ENCODE measurements at places on chromosomes 6 and 20.

- no peak for DNase-seq
These were observed 109.9 kb downstream of the IPCEF1 start for GRCh38 chr6:154246723-154247118.

- DNase-seq = no peak
These were observed 8.3 kb upstream of the AVP start for GRCh38 chr20:3092611-3093379.

GRCh38 chr6:12653486-12653885 lies 63.1 kb upstream of the PHACTR1 start:
- DNase-seq = no peak

DNA sequence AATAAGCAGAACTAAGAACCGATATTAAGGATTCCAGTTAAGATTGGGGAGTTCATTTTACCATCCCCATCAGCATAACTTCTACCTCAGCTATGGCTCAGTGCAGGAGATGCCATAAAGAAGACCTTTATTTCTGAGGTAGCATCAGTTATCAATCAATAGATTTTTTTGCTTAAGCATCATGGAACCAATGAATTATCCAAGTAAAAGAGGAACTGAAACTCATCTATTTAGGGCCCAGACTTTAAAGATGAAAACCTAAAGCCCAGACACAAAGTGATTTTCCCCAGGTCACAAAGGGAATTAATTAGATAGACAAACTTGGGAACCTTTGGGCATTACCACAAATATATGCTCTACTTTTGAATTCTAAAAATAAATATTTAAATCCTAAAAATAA lies 59.2 kb upstream of the TINAG start:
- no peak for DNase-seq

DNA sequence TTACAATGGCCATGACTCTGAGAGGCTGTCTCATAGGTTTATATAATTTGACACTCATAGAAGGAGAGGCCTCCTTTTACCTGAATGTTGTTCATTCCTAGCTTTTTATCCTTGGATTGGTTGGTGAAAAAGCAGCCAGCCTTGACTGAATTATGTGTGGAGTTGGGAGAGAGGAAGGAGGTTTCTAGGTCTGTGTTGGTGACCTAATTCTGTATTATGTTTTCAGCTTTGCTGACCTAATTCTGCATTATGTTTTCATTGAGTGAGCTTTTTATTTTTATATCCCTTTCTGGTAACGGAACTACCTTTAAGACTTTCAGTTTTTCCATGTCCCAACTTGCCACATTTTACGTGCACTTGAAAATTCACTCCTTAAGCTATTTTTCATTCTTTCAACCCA lies 59.1 kb upstream of the RNF144B start:
- DNase-seq = no peak

- DNase-seq = no peak
These were observed 161.0 kb downstream of the ASCC3 start for GRCh38 chr6:100719883-100720682.

DNA sequence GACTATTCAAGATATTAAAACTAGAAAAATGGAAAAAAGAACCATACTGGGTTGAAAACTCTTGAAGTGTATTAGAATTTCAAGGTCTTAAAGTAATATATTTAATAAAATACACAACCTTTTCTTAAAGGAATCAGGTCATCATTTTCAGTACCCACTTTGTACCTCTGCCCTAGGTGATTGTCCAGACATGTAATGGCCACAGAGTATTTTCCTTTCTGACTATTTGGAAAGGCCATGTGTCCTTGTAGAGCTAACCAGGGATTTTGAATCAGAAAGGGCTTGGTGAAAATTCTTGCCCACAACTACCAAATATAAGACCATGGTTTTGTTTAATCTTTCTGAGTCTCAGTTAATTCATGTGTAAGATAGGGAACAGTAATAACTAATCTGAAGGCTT lies 91.4 kb upstream of the MLIP start:
- no peak for DNase-seq

DNA sequence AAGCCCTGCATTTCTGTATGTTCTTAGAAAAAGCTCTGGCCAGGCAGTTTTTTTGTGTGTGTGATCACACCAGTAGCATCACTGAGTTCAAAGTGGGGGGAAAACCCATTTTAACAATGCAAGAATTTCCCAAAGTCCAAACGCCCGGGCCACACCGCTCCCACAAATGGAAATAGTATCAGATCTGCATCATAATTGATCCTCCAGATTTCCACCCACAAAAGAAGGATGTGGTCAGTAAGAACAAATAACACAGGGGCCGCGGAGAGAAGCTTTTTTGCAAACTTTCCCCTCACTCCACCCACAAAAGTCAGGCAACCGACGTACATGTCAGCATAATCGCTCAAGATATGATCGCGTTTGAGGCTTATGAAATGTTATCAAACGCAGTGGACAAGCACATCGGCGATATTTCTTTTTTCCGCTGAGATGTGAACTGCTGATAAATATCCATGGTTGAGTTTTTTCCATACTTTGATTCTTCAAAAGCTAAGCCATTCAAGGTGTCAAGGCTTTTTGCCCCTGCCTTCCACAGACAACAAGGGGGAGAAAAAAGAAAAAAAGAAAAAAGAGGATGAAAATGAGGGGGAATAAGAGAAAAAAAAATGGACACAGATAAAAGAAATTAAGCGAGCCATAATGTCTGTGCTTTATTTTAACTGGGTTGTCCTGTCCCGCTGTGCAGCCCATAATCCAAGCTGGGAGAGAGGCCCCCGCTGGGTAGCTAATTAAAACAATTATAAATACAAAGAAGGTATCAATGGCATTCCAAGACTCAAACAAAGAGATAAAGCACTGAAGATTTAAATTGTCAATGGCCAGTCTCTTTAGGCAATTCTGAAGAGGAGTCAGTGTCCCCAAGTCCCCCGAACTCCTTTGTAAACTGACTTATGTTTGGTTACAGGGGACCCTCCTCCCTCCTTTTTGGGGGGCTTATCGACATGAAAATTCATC lies 143.5 kb downstream of the ZFP64 start:
- DNase-seq = peak; percentile 32

DNA sequence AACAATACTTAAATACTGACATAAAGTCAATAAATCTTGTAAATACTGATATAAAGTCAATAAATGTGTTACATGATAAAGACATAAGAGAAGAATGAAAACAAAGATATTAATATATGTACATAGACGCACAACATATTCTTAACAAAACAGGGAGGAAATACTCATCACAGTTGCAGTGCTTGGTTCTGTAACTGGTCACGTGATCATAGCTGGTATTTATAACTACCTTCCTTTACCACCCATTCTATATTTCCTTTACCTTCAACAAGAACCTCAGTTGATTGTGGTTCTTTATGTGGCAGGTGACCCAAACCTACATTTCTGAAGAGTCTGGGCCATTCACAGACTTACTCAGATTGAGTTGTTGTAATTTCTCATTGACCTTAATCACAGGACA lies 131.6 kb downstream of the SGK1 start:
- no peak for DNase-seq

DNA sequence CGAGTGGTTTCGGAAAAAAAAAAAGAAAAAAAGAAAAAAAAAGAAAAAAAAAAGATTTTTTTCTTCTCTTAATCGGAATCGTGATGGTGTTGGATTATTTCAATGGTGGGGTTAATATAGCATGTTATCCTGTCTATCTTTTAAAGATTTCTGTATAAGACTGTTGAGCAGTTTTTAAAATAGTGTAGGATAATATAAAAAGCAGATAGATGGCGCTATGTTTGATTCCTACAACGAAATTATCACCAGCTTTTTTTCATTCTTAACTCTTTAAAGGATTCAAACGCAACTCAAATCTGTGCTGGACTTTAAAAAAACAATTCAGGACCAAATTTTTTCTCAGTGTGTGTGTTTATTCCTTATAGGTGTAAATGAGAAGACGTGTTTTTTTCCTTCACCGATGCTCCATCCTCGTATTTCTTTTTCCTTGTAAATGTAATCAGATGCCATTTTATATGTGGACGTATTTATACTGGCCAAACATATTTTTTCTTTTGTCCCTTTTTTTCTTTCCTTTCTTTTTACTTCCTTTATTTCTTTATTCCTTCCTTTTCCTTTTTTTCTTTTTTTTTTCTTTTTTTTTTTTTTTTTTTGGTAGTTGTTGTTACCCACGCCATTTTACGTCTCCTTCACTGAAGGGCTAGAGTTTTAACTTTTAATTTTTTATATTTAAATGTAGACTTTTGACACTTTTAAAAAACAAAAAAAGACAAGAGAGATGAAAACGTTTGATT lies 3.6 kb downstream of the SOX4 start:
- DNase-seq = no peak

DNA sequence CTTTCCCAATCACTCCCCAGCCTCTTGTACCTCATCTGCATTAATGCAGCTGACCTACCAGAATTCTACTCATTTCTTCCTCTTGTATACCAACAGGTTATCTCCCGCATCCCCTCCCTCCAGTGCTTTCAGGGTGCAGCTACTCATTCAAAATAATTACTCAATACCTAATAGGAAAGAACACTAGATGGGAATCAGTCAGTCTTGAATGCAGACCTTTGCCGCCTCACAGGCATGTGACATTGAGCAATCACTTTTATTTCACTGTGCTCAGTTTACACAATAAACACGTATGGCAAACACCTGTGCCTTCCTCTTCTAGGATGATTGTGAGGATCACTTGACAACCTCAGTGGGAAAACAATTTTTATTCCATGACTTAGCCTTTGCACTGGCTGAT lies 13.3 kb downstream of the ZSCAN31 start:
- no peak for DNase-seq

DNA sequence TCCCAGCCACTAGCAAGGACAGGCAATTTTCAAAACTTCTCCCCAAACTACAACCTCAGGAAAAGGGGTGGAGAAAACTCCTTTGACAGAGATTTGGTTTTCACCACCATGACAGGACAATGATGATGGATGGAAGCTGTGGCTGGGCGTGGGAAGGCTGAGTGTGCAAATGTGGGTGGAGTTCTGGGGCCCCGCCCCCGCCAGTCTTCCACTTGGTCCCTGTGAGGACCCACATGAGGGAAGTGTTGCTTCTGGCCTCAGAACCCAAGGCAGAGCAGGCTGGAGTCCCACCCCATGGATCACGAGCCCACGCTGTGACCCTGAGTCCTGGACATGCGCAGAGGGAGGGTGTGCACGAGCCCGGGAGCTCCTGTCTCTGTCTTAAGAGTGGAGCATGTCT lies 21.5 kb upstream of the MRGBP start:
- no peak for DNase-seq

DNA sequence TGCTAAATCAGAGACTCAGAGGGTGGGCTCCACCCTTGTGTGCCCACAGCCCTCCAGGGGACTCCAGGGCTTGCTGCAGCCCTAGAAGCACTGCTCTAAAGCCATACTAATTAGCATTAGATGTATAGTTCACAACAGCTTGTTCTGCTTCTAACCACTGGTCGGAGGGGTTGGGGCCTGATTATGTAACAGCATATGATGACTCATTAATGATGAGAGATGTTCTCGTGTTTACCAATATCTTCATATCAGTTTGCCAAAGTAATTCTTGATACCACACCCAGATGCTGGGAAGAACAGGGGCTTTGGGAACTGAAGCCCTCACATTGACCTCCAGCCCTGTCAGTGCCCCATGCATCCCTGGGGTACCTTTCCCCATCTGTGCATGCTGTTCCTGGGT lies 104.1 kb upstream of the FOXA2 start:
- no peak for DNase-seq

- DNase-seq = no peak
These were observed 32.4 kb downstream of the OR5V1 start for GRCh38 chr6:29336269-29336668.

- no peak for DNase-seq
These were observed 408.9 kb downstream of the CDKAL1 start for GRCh38 chr6:20943040-20943627.

- DNase-seq = no peak
These were observed 471.7 kb downstream of the CDKAL1 start for GRCh38 chr6:21005816-21006570.

GRCh38 chr6:127403636-127404035 lies 55.6 kb downstream of the KIAA0408 start:
- no peak for DNase-seq

- DNase-seq = no peak
These were observed 41.4 kb upstream of the FYN start for GRCh38 chr6:111914617-111915016.

DNA sequence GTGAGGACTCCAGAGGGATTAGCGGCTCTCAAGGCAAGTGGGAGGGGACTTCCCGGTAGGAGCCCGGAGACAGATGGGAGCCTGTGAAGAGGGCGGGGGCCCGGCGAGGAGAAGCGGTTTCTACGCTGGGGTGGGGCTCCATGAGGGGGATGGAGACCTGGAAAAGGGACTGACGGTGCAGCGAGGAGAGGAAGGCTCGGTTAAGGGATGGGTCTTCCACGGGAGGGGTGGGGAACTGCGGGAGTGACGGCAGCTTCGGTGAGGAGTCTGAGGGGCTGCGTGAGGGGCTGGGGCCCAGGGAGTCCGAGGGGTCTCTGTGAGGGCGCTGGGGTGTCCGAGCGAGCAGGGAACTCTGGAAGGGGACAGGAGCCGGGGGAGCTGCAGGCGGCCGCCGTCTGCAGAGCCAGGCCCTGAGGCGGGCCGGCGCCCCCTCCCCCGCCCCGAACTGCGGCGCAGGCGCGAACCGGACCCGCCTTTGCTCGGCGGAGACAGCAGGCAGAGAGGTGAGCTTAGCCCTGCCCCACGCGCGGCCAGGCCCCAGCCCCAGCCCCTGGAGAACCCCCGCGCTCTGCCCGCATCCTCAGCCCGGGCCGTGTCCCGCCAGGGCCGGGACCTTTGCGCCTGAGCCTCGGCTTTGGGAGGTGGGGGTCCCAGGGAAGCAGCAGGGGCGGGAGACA lies at the start of gene NRSN2:
Gene NRSN2, plus strand, starts transcription at position 472 of the 677 bp plus-strand sequence. CDS start 2,533 bp downstream, outside the sequence.
- no peak for DNase-seq

DNA sequence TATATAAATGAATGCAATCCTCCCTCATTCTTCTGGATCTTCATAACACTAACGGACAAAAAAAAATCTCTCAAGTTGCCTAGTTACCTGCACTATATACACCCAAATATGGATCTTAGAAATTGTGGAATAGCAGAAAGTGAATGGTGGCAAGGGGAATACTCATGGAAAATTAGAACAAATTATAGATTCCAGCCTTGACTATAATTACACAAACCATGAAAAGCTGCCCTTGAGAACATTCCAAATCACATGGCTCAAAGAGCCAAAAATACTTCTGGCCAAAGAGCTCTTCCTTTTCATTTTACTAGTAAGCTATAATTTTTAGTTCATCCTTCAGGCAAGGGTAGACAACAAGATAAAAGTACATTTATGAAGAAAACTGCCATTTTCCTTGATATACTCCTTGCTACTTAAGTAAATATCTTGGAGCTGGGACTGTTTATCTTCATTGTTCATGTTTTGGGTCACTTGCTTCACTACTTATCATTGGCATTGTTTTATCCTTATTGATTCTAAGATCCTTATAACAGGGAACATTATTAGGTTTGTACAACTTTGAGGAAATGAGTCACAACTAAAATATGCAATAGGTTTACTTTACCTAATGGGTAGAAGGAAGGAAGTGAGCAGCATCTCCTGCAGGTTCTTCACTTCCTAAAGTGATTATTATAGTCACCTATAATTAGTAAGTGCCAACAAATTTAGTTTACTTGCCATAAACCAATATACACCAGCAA lies 6.4 kb upstream of the MTRES1 start:
- no peak for DNase-seq

All from stimulated activated CD8-positive, alpha-beta memory T cell treated with anti-CD3 and anti-CD28 coated beads, Interleukin-7, amount 100 ng/mL, for 48 hours (primary cell).